ENCODE measurements at places on chromosomes 4 and X. TPM values are rescaled to one million over a fixed set of nuclear protein-coding genes. Genes with fewer than 3 reads are reported as not detected.

Gene CLIC2
- total RNA-seq, result 0.52 TPM

Gene SUPT20HL1
- total RNA-seq, result not detected

Gene PAGE2
- not detected for total RNA-seq

Gene FAM114A1
- total RNA-seq, result 192 TPM

Measured in renal cortical epithelial cell (primary cell).